ENCODE measurements at places on chromosomes 4 and X.

GRCh38 chr4:139077567-139078355 is 62.2 kb downstream of the NOCT start:
- no peak for DNase-seq

- DNase-seq = no peak
These were observed 8.6 kb upstream of the ARHGAP10 start for GRCh38 chr4:147723326-147723725.

DNA sequence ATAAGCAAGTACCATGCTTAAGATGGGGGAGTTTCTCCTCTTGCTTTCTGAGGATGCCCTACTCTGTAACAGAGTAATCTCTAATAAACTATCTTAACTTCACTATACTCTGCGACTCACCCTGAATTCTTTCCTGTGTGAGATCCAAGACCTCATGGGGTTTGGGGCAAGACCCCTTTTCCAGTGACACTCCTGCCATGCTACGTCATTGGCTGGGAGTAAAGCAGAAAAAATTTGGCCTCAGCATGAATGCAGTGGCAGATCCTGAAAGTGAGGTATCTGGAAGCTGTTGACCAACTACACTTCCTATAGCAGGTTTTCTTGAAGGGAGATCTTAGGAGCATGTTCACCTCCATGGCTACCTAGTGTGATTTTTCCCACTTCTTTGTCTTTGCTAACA is 109.1 kb upstream of the MED14 start:
- no peak for DNase-seq

- no peak for DNase-seq
These were observed 18.5 kb upstream of the CXCL8 start for GRCh38 chr4:73721909-73722308.

GRCh38 chr4:35684755-35685154 is 559.6 kb downstream of the ARAP2 start:
- no peak for DNase-seq

DNA sequence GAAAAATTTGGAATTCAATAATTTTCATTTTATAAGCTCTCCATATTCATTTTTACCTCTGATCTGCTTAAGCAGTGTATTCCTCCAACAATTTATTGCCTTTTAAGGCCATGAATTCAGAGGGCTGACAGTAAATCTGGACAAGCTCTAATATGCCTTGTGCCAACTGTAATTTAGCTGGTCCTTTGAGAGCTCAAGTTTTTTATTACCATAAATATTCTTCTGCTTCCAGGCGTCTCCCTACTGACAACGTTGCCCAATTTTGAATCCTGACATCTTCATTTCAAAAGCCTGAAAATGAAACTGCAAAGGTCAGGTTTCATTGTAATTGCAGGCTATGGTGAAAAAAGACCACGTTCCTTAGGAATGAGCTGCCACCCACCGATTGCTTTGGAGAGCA is 95.8 kb upstream of the GEMIN8 start:
- DNase-seq = no peak

DNA sequence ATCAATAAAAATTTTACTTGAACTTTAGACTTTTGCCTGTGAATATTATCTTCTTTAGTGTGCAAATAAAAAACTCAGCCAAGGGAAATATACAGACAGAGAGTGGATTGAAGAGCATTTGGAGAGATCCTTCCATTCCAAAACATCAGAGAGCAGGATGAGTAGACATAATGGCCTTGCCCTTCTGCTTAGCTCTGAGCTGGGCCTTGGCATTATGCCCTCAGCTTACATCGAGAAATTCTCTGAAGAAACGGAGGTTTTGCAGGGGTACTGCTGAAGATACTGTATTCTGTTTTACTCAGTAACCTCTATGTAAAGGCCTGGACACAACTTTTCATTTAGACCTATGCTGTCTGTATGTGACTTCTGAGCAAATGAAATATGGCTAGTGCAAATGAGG is 317.4 kb downstream of the STIM2 start:
- no peak for DNase-seq

GRCh38 chrX:118499295-118499694 is 3.7 kb downstream of the DOCK11 start:
- DNase-seq = no peak

GRCh38 chrX:131059246-131059645 is 1.1 kb downstream of the ARHGAP36 start:
- no peak for DNase-seq

DNA sequence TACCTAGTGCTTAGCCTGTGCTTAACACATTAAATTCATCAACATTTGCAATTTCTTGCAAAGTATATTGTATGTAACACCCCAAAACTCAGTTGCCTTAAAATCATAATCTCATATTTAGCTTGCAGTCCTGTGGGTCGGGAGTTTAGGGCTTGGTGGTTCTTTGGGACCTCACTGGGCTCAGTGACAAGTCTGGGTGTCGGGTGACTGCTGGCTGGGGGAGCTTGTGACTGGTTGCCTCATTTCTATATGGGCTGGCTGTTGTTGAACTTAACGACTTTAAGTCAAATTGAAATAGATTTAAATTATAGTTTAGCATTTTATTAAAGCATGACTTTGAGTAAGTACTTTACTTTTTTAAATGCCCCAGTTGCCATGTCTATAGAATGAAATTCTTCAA is 401.4 kb upstream of the NR3C2 start:
- no peak for DNase-seq

DNA sequence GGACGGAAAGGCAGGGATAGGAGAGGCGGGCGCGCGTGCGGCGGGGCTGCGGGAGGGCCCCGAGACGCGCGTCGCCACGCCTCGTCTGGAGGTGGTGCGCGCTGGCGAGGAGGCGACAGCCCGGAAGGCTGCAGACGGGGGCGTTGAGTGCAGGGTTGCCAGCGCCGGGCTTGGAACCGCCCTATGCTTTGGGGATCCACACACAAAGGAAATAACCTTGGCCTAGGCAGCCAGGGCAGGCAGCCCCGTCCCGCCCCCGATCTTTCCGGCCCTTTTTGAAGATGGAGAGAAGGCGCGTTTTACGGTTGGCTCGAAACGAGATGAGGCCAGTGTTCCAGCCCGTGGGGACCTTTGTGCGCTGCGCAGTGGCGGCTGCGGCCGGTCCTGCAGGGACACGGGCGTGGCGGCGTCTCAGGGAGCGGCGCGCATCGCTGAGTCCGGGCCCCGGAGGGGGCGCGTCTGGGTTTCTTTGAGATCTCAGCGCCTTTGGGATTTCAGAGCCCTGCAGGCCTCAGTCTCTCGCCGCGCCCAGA is 50.8 kb upstream of the TRIM2 start:
- peak; percentile 45 for DNase-seq

DNA sequence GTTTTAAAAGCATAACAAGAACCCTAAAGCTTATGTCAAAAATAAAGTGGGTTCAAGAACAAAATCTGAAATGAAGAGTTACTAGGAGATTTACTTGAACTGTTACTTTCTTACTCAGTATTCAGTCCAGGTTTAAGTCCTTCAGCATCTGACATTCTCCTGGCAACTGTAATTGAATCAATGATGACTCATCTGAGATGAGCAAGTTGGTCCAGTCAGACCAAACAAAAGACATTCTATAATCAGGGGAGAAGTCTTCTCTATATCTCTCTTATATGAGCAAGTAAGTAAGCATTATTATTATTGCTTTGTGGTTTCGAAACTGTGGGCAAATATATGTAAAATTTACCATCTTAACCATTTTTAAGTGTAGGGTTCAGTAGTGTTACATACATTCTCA is 34.6 kb downstream of the MAP9 start:
- DNase-seq = no peak

DNA sequence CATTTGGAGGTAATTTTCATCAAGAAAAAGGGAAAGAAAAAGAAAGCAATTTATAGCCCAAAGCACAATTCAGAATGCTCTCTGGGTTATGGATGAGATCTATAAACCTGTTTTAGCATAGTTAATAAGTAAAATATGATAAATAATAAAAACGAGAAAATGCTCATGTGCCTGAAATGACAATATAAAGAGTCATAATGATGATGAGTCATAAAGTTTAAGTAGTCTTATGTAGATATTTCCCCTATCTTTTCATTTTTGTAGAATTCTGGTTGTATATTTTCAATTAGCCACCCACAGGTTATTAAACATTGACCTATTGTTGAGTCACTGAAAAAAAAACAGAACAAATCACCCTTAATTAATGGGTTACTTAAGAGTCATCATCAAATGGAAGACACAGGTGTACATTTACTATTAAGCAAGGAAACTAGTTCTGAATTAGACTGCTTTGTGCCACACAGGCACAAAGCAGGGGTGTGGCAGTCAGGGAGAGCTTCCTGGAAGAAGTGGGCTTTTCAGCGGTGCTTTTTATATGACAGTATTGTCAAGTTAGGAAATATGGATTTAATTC is 29.3 kb downstream of the BEND4 start:
- no peak for DNase-seq

DNA sequence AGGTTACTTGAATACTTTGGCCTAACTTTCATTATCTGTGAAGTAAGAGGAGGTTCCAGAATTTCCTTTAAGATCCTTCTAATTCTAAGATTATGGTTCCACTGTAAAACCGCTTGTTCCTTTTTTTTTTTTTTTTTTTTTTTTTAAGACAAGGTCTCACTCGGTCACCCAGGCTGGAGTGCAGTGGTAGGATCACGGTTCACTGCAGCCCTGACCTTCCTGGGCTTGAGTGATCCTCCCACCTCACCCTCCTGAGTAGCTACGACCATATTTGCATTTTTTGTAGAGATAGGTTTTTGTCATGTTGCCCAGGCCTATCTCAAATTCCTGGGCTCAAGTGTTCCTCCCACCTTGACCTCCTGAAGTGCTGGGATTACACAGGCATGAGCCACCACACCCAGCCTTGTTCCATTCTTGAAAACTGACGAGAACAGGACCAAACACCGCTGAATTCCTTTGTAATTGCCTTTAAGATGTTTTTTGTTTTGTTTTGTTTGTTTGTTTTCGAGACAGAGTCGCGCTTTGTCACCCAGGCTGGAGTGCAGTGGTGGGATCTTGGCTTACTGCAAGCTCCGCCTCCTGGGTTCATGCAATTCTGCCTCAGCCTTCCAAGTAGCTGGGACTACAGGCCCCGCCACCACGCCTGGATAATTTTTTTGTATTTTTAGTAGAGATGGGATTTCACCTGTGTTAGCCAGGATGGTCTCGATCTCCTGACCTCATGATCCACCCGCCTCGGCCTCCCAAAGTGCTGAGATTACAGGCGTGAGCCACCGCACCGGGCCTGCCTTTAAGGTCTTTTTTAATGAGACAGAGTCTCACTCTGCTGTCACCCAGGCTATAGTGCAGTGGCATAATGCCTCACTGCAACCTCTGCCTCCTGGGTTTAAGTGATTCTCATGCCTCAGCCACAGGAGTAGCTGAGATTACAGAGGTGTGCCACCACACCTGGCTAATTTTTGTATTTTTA is 6.8 kb downstream of the PDS5A start:
- no peak for DNase-seq

Data from NCI-H187 (cell line).